ENCODE measurements at places on chromosomes 1 and 21. TPM values are rescaled to one million over a fixed set of nuclear protein-coding genes. Genes with fewer than 3 reads are reported as not detected.
A peak's percentile ranks its signal among the peaks of the same experiment; 100 is the strongest.

Gene SPRR2F
- not detected for total RNA-seq

DNA sequence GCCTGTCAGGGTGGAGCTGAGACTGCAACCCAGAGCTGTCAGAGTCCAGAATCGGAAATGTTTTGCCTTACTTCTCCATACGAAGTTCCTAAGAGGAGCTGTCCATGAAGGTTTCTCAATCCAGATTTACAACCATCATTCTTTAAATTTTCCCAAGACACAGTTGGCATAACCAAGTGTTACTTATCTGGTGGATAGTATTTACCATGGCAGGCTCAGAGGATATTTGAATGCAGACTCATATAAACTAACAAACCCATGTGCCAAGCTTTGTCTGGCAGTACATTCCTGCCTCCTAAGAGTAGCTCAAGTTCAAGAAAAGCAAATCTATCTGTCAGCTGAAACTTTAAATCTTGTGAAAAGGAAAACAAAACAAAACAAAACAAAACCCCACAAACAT is 267.9 kb downstream of the ZNF326 start:
- no peak for DNase-seq
- H3K4me3 ChIP-seq, result no peak overlapping the region
- no peaks in the 10 kb centered on the region for H3K4me1 ChIP-seq
- no peaks in the 10 kb centered on the region for H3K27me3 ChIP-seq
- no peak overlapping the region for H3K27ac ChIP-seq
- H3K36me3 ChIP-seq, result no peaks in the 10 kb centered on the region

DNA sequence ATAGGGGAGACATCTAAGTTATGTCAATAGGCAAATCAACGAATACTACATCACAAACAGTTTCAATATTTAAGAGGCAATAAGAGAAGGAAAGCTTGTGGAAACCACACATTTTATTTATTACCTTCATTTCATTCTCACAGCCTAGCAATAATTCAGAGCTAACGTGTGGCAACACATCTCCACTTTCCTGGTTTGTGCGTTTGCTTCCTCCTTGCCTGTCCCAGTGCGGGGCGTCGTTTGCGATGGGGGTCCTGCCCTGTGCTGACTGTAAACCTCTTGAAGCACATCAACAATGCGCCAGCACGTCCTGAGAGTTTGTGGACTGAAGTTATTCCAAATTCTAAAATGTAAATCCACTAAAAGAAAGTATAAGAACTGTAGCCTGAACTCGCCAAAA is 14.4 kb upstream of the VPS26C start:
- H3K36me3 ChIP-seq, result no peaks in the 10 kb centered on the region
- no peak for DNase-seq
- no peaks in the 10 kb centered on the region for H3K4me1 ChIP-seq

- no peaks in the 10 kb centered on the region for H3K36me3 ChIP-seq
- no peak for DNase-seq
- H3K4me3 ChIP-seq, result no peak overlapping the region
- H3K27ac ChIP-seq, result no peak overlapping the region
- no peaks in the 10 kb centered on the region for H3K4me1 ChIP-seq
Measured at GRCh38 chr21:42347601-42348327, 3.0 kb downstream of the TFF2 start.

Gene KCNT2
- total RNA-seq, result 10.5 TPM

- no peak overlapping the region for H3K27ac ChIP-seq
- no peak for DNase-seq
- no peak overlapping the region for H3K4me3 ChIP-seq
- H3K27me3 ChIP-seq, result no peaks in the 10 kb centered on the region
Measured at GRCh38 chr1:47980501-47980900, 16.7 kb downstream of the TRABD2B start.

Gene PCSK9
- 6.5 TPM for total RNA-seq

- no peaks in the 10 kb centered on the region for H3K27me3 ChIP-seq
- H3K4me3 ChIP-seq, result peak within 1 kb of the TSS; percentile 71
- no peaks in the 10 kb centered on the region for H3K36me3 ChIP-seq
- DNase-seq, result peak; percentile 96
- H3K4me1 ChIP-seq, result no peaks in the 10 kb centered on the region
- no peak within 1 kb of the TSS for H3K27ac ChIP-seq
Measured at GRCh38 chr1:30908696-30909364, at the start of gene SDC3. TSS of gene SDC3 (minus strand) at chr1:30908758. CDS start at chr1:30908586, 172 bp downstream.

DNA sequence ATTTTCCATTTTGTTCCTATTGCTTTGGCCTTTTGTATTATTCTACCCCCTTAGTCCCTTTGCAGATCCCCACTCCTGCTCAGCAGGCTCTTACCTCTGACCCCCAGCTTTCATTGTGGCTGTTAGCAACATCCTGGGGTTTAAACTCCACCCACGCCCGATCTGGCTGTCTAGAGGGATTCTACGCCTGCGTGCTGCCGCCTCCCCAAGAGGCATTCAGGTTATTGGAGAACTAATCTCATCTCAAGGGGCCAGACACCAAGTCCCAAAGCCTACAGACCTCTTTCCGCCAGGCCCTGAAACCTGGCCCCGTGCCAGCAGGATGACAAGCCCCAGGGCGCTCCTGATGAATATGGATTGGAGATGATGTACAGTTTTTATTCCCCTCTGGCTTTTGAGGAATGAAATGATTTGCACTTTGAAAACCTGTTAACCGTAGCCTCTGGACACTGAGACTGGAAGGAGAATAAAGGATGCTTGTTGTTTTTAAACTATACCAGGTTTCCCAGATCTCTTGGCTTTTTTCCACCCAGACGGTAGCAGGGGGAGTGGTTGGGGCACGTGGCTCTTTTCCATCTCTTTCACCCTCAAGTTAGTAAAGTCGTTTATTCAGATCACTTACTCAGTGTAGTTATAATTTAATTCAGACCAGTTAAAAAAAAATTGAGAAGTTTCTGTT is 14.5 kb upstream of the IKBKE start:
- no peak overlapping the region for H3K27ac ChIP-seq
- H3K4me1 ChIP-seq, result peaks cover 9% of the 10 kb centered on the region
- no peak overlapping the region for H3K4me3 ChIP-seq
- H3K36me3 ChIP-seq, result peaks cover 55% of the 10 kb centered on the region
- DNase-seq, result peak; percentile 64

Gene LRRC71
- total RNA-seq, result 0.59 TPM

Gene GSTM1
- not detected for total RNA-seq

GRCh38 chr1:151166505-151166956 is 587 bp downstream of the SCNM1 start:
- H3K36me3 ChIP-seq, result peaks cover 31% of the 10 kb centered on the region
- peaks cover 22% of the 10 kb centered on the region for H3K4me1 ChIP-seq
- H3K27ac ChIP-seq, result peak overlapping the region; percentile 84
- peak overlapping the region; percentile 81 for H3K4me3 ChIP-seq
- no peaks in the 10 kb centered on the region for H3K27me3 ChIP-seq
- DNase-seq, result peak; percentile 94

Gene LCE6A
- not detected for total RNA-seq

Gene OR6K3
- not detected for total RNA-seq

Gene AMY1B
- not detected for total RNA-seq
